ENCODE measurements at places on chromosomes 2 and 18.

DNA sequence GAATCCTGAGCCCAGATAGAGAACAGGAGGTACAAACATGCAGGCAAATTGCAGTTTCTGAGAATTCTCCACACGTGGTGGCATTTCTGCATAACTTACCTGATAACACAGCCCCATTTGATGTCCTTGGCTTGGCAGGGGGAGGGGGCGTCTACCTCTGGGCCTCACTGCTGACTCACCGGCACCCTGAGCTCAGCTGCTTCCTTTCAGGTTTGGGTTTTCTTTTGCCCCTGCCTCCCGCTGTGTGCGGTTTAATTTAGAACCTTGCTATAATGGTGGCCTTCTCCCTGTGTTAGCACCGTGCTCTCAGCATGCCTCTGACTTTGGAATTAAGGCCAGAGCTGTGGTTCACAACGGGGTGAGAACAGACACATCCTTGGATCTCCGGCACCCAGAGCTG, 4.4 kb downstream of the CTIF start:
- DNase-seq: peak; percentile 23

DNA sequence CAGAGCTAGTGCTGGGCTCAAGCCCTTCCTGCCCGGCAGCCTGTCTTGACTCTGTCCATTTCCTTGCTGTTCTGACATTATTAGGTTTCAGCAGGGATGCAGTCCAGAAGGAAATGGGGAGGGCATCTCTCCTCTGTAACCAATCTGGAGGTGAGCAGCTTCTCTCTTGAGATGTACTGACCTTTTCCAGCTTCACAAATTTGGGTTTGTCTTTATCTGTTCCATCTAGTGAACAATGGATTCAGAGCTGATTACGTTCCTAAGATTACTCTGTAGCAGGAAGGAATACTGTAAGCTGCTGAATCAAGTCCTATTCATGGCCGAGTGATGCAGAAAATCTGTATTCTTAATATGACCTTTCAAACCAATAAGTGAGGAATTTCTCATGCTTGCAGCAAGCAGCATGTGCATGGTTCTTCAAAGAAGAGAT, 11.0 kb downstream of the PLA2R1 start:
- DNase-seq: peak; percentile 41

DNA sequence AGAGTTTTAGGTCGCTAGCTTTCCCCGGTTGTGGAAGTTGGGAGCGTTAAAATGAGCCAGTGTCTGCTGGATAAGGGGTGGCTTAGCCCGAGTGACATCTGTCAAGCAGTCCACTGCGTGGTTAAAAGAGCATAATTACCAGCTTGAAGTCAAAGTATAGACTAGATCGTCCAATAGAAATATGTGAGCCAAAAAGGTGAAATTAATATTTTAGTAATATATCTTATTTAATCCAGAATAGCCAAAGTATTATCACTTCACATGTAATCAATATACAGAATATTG, 654 bp downstream of the COMMD1 start:
- DNase-seq: no peak

DNA sequence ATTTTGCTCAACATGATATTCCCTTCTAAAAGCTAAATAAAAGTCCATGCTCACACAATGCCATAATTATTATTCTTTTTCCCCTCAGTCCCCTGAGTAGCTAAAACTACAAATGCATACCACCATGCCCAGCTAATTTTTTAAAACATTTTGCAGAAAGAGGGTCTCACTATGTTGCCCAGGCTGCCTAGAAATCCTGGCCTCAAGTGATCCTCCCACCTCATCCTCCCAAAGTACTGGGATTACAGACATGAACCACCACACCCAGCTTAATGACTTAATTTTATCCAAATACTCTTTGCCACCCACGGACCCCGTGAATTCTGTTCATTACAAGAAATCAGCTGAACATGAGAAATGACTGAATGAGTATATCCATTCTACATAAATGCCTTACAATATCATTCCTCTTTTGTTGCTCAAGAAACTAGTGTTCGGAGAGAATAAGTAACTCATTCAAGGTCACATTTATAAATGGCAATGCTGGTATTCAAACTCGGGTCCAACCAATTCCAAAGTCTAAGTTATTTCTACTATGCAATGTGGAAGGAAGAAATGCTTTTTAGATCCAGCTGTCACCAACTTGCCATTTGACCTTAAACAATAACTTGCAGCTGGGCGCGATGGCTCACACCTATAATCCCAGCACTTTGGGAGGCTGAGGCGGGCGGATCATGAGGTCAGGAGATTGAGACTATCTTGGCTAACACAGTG, 59.8 kb downstream of the NOL10 start:
- no peak for DNase-seq

DNA sequence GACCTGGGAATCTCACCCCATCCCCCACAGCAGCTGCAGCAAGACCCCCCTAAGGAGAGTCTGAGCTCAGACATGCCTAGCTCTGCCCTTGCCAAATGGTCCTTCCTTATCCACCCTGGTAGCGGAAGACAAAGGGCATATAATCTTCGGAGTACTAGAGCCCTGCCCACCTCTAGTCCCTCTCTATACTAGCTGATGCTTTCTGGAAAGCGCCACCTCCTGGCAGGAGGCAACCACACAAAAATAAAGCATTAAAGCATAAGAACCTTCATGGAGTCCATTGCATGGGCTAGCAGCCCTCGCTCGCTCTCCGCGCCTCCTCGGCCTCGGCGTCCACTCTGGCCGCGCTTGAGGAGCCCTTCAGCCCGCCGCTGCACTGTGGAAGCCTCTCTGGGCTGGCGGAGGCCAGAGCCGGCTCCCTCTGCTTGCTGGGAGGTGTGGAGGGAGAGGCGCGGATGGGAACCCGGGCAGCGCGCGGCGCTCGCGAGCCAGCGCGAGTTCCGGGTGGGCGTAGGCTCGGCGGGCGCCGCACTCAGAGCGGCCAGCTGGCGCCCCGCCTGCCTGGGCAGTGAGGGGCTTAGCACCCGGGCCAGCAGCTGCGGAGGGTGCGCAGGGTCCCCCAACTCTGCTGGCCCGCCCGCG, 941.2 kb downstream of the SUCLG1 start:
- no peak for DNase-seq

GRCh38 chr2:235230821-235231601, 262.8 kb upstream of the AGAP1 start:
- peak; percentile 41 for DNase-seq

DNA sequence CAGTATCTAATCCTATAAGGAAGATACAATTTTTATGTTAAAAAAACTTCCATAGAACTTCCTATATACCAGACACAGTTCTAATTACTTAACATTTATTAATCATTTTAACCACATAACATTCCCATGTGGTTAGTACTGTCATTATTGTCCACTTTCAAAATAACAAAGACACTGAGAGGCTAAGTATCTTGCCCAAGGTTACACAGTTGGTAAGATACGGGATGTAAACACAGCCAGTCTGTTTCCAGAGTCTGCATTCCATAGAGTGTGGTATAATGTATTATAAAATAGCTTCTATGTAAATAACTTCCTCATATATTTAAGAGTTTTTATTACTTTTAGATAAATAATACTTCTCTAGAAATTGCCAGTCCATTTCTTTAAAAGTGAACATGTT, 383.3 kb upstream of the ETAA1 start:
- peak; percentile 44 for DNase-seq

GRCh38 chr2:38093527-38094165, 17.7 kb upstream of the CYP1B1 start:
- peak; percentile 57 for DNase-seq

DNA sequence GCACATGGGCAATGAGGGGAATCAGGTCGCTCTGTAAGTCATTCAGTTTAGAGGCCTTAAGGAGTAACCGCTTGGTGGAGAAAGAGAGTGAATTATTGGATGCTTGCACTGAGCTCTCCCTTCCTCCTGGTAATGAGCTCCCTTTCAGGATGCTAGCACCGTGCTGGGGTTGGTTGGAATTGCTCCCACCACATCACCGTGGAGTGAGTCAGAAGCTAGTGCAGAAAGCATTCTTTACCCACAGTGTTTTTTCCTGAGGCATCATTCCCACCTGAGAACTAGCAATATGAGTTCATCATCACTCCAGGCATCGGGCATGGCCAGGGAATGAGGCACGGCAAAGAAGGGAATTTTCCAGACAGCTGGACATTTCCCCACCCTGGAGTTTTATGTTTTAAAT, 57.6 kb downstream of the ITGB6 start:
- DNase-seq: no peak

- DNase-seq: peak; percentile 12
Observed at GRCh38 chr2:201699416-201699815, 972 bp upstream of the MPP4 start.

- DNase-seq: no peak
Observed at GRCh38 chr2:224569654-224570053, 15.5 kb downstream of the CUL3 start.

DNA sequence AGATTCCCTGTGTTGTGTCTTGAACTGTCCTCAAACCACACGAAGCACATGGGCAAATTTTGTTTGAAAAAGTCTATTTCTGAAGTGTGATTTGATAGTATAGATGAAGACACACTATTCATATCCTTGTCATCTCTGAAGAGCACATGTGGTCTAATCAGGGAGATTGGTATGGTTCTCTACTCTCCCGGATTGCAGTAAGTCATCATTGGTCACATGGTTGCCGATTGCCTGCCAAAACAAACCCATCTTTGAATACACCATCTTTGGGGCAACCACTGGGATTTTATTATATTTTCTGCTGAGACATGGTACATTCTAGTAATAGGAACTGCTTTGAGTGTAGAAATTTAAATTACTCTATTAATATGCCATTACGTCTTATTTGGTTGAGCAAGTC, 186.9 kb downstream of the MYO1B start:
- no peak for DNase-seq

DNA sequence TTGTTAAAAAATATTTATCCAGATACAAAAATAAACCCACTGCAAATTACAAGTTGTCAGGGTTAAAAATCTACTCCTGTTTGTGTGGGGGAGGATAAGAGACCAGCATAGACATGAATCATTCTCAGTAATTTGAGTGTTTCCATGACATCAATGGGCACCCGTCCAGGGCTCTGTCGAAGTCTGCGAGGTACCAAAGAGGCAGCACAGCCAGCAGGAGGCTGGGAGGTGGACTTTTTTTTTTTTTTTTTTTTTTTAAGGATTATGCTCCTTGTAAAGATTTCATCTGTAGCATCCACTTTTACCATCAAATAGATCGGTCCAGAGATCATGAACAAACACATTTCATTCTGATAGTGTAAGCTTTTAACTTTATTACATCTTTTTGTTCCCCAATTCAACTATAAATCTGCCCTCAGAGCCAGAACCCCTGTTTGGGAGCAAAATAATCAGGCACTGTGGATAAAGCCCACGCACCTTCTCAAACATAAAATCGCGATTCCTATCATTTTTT, 182.0 kb downstream of the TCF4 start:
- peak; percentile 98 for DNase-seq

DNA sequence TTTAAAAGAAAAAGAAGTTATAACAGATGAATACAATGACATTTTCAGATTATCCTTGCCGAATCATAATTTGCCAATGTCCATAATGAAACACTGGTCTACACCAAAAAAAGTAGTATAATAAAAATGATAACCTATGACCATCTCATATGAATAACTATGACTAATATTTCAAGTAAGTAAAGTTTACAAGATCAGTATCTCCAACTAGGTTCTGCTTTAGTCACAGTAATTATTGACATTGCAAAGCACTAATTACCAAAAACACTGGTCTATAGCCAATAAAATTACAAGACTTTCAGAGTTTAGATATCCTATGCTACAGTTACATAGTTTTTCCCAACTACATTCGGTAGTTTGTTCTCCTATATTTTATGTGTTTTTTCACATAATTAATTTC, 136.7 kb downstream of the MEMO1 start:
- DNase-seq: no peak

- DNase-seq: no peak
Observed at GRCh38 chr2:240507060-240507777, 50.6 kb downstream of the ANKMY1 start.

- DNase-seq: peak; percentile 37
Observed at GRCh38 chr2:12389344-12390045, 327.2 kb upstream of the TRIB2 start.

DNA sequence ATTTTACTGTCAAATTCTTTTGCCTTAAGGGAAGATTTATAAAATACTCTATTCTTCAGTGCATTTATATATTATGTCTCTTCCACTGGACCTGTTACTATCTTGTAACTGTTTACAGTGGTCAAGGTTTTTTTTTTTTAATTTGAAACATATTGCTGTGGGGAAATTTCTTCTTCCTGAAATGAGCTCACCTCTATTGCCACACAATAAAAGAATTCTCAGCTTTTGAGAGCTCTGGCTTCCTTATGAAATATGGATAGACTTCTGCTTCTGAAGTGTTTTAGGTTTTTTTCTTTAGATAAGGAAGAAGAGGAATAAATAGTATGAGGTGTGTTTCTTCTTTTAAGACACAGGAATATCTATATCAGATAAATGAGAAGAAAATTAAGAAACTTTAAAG, 7.7 kb downstream of the VRK2 start:
- peak; percentile 71 for DNase-seq

DNA sequence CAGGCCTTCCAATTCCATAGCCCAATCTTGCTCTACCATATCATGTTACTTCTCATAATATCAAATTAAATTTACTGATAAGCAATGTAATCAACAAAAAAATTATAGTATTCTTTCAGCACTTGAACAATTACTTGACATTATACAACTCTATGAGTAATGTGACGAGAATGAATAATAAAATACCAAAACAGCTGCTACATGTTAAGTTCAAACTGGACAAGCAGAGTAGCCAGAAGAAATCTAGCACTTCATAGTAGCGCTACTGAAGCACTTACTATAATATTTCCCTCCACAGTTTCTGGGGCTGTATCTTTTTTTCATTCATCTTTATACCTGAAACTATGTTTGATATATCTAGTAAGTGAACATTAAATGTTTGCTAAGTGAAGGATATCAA, 14.9 kb downstream of the PPP3R1 start:
- peak; percentile 80 for DNase-seq

DNA sequence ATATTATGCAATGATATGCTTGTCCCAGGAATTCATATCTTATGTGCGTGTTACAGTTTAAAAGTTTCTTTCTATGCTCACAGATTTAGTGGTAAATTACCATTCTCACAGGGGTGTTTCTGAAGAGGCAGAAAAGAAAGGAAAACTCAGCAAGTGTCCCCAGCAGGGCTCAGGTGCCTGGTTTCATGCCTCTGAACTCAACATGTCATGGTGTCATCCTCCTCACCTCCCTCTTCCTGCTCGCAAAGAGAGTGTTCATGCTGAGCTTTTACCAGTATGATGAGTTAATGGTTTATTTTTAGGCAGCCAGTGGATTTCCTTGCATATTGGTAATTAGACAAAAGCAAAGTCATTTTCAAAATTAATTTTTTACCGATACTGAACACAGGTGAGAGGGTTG, 492.9 kb upstream of the ZEB2 start:
- DNase-seq: no peak

GRCh38 chr2:9310798-9311197, 104.2 kb downstream of the ASAP2 start:
- no peak for DNase-seq

All from iris pigment epithelial cell (primary cell).